ENCODE measurements at places on chromosomes 7 and 10. TPM values are rescaled to one million over a fixed set of nuclear protein-coding genes. Genes with fewer than 3 reads are reported as not detected.

DNA sequence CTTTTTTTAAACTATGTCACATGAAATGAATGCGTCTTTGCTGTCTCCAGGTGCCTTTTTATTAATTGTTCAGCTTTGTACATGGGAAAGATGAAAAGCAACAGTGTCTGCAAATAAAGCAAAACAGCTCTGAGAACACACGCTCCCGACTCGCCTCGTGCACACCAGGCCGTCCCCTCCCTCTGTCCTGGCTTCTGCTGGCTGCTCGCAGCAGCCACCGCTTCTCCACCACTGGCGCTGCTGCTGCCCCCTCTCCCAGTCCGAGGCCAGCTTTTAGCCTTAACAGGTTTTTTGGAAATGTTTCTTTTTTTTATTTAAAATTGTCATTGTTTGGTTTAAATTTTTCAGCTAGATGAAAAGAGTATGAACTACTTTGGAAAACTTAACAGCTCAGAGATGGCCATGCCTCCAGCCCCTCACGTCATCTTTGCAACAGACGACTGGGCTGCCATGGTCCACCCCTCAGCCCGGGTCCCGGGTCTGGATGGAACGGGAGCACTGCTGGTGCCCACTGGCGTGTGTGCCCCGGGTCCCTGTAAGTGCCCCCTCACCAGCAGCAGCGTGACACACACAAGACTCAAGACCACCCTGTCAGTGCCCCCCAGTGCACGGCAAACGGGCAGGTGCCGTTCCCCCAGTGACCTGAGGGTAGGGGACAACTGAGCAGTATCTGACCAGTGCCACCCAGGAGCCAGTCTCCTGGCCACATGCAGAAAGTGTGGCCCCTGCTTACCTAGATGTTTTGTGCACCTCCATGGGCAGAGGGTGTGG is 415.6 kb upstream of the FOXK1 start:
- DNase-seq, result no peak

DNA sequence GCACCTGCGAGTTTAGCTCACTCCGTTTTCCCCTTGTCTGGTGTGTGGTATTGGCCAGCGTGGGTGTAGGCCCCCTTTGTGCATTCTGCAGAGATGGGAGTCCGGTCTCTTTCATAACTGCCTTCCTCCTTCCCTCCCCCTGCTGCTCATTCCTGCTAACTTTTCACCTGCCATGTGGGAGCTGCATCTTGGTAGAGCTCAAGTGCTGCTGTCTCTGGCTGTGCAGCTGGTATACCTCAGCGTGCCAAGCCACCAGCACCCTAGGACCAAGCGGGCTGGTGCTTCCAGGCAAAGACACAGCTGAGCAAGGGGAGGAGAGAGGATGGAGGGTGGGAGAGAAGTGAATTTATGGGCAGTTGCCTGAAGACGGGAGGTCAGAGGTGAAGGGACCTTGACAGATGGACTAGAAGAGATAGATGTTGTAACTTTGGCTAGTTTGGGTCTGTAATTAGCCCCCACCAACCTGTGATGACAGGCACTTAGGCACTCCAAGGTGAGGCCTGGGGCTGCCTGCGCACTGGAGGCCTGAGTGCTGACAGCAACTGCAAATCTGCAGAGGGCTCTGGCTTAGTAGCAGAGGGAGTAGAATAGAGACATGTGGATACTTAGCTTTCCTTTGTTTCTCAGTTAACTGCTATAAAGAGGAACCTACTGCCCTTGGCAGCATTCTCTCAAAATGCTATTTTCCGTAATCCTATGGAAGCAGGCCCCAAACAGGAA is 148.8 kb upstream of the AGK start:
- DNase-seq, result no peak

DNA sequence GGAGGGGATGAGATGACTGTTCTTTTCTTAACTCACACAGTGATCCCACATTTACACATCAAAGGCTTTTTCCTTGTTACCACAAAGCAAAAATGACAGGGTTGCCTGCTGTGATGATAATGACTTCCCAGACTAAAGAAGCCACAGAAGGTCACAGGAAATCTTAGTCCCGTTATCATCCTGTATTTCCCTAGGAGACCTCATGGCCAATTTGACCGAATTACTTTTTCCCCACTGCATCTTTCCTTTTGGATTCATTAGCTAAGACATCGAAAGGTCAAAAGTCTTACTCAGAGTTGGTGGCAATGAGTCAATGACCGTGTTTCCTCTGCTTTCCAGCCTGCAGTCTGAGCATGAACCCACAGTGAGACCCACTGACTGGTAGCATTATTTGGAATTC is 130.1 kb upstream of the INHBA start:
- DNase-seq, result no peak

- DNase-seq, result no peak
Measured at GRCh38 chr10:5143137-5143536, 41.8 kb downstream of the AKR1C8 start.

GRCh38 chr7:107104801-107105200 is 60.3 kb downstream of the PRKAR2B start:
- no peak for DNase-seq

DNA sequence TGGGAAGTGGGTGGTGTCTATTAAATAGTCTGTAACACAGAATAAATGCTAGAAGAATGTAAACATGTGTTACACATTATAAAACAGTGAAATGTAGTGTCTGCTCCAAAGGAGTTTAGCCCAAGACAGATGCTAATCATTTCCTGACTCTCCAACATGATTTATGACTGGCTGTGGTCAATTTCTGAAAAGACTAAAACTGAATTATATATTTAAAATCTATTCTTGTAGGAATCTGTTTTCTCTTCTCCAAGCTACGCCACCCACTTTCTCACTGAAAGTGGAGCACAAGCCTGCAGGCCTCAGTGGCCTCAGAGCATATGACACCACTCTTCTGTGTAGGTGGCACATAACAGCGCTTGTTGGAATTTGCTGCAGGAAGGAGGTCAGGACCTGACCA is 44.4 kb downstream of the CTTNBP2 start:
- no peak for DNase-seq

- no peak for DNase-seq
Measured at GRCh38 chr10:110327262-110327914, 22.7 kb upstream of the SMNDC1 start.

DNA sequence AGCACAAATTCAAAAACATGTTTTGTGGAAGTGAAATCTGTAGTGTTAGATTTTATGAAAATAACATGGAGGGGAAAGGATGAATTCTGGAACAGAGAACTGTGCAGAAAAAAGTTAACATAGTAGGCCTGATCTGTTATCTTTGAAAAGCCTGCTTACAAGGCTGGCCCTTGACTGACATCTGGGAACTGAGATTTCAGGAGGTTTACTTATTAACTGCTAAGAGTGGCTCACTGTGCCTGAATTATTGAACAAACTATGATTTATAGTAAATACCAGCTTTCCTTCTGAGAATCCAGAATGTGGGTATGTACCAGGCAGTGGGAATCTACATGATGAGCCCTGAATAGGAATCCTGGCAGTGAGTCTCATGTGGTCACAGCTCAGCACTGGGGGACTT is 30.5 kb downstream of the NSUN6 start:
- DNase-seq, result no peak

DNA sequence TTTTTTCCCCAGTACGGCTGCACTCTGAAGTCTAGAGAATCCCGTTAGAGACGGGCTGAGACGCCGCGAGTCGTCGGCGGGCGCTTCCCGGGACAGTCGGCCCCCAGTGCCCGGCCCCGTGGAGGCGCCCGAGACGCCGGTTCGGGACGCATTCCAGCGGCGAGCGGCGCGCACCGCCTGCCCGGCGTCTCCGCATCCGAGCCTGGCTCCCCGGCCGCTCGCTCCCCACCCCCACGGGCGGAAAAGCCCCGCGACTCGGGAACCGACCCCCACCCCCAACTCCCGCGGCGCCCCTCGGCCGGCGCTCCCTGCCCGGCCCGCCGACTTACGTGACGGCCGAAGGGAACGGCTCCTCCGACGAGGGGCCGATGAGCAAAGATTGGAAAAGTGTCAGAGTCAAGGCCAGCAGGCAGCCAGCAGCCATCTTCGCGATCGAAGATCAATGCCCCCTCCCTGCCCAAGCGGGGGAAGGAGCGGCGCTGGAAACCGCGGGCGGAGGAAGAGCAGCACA is 486 bp downstream of the CACNA2D1 start:
- no peak for DNase-seq

DNA sequence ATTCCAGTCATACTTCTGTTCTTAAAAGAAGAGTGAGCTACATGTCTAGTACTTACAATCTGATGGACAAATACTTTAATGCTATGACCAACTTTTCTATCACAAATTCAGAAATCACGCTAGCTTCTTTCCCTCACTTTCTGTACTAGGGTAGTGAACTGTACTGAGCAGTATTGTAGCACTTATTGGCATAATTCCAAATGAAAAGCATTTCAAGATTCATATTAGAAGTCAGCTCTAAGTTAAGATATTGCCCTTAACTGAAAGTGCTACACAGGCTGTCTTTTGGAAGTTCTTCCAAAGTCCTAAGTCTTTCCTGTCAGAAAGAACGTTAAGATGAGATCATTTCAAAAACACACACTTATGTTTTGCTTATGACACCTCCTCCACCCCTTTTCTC is 13.4 kb downstream of the P4HA1 start:
- DNase-seq, result peak; percentile 28

Gene CLEC5A
- total RNA-seq, result not detected

Gene STAG3
- total RNA-seq, result under 0.01 TPM

Gene ZNF736
- total RNA-seq, result 7.4 TPM

Gene HDAC9
- 16.8 TPM for total RNA-seq

Gene GJD4
- not detected for total RNA-seq

Gene DOCK4
- 43.6 TPM for total RNA-seq

Gene LRRD1
- not detected for total RNA-seq

Gene COL28A1
- total RNA-seq, result under 0.01 TPM

Data from fibroblast of villous mesenchyme (primary cell).